Activated naive CD8-positive, alpha-beta T cell treated with anti-CD3 and anti-CD28 coated beads, Interleukin-2, amount 50 U/mL, for 16 hours (primary cell): ENCODE measurements at places on chromosomes 11 and 22.
A peak's percentile ranks its signal among the peaks of the same experiment; 100 is the strongest.

DNA sequence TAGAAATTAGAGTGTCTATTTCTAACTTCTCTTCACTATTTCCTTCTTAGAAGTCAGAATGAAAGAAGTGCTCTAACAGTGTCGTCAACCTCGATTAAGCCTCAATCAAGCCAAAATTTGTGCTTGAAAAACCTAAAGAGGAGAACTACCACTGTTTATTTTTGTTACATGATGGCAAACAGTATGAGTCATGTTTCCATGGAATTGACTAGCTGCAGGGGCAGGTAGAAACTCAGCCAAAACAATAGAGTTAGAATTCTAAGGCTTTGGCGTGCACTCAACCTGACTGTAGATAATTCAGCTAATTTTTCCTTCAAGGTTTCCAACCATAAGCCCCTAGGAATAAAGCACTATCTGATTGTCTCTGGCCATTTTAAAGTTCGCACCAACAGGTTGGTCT, 415.9 kb downstream of the ETS1 start:
- no peak for DNase-seq

GRCh38 chr22:46418827-46419226, 83.3 kb downstream of the TRMU start:
- DNase-seq, result no peak

DNA sequence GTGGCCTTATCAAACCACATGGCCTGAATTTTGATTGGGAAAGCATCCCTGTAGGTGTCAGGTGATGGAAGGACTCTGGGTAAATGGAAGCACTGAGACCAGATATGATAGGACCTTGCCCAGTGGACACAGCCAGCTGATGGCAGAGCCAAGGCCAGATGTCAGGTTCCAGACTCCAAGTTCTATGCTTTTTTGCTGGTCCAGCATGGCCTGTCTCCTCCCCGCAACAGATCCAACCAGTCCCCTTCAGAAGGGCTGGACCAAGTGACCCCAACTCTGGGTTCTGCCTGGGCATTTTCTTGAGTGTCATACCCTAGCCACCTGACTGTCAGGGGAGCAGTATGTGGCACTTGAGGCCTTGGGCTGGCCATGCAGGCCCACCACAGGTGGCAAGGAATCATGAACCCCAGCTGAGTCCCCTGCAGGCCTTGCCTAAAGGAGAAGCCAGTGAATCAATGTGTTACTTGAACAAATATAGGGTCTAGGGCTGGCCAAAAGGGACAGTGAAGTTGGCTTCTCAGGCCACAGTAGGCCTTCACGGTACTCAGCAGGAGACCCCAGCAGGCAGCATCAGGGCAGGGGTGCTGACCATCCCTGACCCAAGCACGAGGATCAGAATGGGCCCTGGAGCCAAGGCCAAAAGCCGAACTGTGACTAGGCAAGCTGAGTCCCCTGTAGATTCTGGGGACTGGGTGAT, 27.1 kb downstream of the KCNQ1OT1 start:
- no peak for DNase-seq

DNA sequence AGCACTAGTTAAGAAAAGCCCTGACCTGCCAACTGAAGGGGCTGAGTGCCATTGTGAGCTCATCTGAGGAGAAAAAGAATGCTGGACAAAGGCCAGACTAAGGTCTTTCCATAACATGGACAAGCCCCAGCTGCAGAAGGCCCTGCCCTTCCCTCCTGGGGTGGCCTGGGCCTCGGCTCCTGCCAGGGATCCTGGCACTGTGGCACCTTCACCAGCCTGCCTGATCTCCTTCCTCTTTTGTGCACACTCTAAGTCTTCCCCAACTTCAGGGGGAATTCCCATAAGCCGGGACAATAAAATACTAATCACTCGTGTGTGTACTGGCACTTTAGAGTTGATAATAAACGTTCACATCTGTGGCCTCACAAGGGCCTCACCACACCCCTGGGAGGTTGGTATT, 9.9 kb downstream of the TMPRSS13 start:
- no peak for DNase-seq

DNA sequence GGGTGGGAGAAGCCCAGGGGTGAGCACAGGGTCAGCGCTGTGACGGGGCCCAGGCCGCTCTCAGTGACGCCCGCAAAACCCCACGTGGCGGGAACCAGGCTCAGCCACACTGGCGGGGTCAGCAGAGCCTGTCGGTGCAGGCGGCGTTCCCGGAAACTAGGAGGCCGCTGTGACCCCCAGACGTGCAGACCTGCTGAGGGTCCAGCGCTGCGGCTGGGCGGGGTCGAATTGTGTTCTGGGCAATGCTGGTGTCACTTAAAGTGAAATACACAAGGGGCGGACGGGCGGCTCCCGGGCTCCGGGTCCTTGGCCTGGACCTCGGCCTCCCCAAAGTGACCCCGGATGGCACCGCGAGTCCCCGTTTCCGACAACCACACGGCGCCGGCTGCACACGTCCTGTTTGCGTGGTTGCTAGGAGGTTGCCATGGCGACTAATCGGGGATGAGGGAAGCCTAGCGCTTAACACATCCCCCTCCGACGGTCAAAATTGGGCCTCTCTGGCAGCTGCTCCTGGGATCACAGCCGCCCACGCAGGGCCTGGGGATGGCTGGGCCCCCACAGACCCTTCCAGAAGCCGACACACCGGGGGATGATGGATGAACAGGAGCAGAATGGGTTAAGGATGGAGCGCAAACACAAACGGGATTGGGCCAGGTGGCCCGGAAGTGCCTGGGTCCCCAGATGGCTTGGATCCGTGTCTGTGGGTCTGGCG, 81.7 kb upstream of the PRR5 start:
- peak; percentile 48 for DNase-seq

DNA sequence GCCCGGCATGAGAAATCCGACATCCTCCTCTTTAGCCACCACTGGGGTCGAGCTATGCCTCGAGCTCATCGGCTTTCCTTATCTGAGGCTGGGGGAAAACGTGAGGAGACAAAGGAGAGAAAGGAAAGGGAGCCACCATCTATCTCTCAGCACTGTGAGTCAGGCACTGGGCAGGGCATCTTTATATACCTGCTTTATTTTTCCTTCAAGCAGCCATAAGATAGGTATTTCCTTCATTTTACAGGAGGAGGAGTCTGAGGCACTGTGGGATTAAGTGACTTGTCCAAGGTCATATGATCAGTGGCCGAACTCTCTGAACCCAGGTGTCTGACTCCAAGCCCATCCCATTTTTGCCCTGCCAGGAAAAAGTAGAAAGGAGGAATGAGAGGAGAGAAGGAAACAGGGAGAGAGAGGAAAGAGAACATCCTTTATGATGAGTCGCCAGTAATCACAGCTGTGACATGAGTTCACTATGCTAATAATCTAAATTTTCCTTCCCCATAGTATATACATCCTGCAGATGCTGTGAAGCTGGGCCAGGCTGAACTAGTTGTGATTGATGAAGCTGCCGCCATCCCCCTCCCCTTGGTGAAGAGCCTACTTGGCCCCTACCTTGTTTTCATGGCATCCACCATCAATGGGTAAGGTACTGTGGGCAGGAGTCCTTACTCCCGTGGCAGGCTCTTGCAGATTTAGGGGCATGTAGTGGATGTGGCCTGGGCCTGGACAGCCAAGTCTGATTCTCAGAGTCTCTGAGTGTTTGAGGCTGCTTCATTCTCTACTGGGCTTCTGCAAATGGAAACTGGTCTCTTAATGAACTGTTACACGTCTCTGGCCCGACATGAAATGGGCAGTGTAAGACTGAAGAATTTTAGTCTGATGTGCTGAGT, 21.8 kb downstream of the NAT10 start:
- DNase-seq, result no peak

- DNase-seq, result no peak
These were observed 5.6 kb downstream of the SLC35C1 start for GRCh38 chr11:45810431-45811108.

DNA sequence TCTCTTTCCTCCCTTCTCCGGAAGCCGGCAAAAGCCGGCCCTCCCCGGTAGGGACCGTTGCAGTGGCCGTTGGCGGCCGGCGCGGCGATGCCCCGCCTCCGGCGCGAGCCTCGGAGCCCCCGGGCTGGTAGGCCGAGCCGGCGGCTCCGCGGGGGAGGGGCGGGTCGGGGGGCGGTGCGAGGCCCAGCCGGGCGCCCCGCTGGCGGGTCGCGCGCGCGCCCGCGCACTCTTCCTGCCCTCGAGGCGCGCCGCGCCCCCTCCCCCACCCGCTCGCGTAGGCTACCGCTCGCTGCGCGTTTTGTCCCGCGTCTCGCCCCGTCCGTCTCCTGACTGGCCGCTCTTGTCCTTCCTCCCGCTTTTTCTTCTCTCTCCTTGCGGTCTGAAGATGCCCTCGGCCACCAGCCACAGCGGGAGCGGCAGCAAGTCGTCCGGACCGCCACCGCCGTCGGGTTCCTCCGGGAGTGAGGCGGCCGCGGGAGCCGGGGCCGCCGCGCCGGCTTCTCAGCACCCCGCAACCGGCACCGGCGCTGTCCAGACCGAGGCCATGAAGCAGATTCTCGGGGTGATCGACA, 591 bp downstream of the CAPRIN1 start:
- DNase-seq, result peak; percentile 84

GRCh38 chr22:23376256-23376655, 195.9 kb downstream of the BCR start:
- DNase-seq, result no peak

DNA sequence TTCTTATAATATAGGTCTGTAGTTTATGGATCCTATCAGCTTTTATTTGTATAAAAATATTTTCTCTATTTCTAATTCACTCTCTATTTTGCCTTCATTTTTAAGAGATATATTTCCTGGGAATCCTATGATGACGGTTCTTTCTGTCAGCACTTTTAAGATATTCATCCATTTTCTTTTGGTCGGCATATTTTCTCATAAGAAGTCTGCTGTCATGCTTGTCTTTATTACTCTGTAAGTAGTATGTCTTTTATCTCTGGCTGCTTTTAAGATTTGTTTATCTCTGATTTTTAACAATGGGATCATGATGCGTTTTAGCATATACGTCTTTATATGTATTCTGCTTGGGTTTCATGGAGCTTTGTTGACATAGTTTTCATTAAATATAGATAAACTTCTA, 175.5 kb downstream of the SNX19 start:
- DNase-seq, result no peak
